SW 1271 (cell line): ENCODE measurements at places on chromosomes 2 and 18.

DNA sequence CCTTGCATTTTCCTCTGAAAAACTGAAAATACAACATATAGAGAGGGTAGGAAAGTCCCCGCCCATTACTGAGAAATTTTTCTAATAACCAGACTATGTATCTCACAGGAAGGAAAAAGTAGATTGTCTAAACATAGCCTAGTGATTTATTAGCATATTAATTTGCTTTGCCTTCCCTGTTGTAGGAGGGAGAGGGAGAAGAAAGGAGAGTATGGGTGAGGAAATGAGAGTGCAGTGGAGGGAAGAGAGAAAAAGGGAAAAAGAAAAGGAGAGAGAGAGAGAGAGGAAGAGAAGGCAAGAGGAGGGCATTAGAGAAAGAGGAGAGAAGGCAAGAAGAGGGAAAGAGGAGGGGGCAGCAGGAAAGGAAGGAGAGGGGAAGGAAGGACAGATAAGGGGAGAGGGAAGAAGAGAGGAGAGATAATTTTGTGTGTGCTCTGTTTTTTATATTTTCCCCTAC lies 3.6 kb upstream of the KYNU start:
- no peak for DNase-seq

GRCh38 chr18:11828786-11829432 lies 22.3 kb upstream of the CHMP1B start:
- no peak for DNase-seq

- no peak for DNase-seq
Observed at GRCh38 chr2:128236491-128237035, 82.1 kb downstream of the HS6ST1 start.

- no peak for DNase-seq
Observed at GRCh38 chr2:160582490-160583145, 89.0 kb upstream of the RBMS1 start.

DNA sequence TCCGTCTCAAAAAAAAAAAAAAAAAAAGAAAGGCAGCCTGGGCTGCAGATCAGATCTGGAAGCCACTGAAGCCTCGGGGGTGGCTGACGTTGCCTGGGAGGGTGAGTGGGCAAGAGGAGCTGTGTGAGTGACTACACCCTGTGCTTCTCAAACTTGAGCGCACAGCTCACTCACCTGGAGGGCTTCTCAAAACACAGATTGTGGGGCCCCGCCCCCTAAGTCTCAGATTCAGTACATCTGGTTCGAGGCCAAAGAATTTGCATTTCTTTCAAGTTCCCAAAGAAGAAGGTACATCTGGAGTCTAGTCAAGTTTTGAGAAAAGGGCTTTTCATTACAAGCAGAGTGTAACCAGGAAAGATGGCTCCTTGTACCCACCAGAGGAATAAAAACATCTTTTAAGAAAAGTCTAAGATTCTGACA lies 97.7 kb upstream of the CAB39 start:
- DNase-seq: no peak

- no peak for DNase-seq
Observed at GRCh38 chr2:275466-275865, 10.7 kb downstream of the ACP1 start.

GRCh38 chr2:42914314-42914713 lies 121.9 kb upstream of the HAAO start:
- DNase-seq: no peak

GRCh38 chr2:9686061-9686460 lies 55.3 kb upstream of the YWHAQ start:
- DNase-seq: no peak

DNA sequence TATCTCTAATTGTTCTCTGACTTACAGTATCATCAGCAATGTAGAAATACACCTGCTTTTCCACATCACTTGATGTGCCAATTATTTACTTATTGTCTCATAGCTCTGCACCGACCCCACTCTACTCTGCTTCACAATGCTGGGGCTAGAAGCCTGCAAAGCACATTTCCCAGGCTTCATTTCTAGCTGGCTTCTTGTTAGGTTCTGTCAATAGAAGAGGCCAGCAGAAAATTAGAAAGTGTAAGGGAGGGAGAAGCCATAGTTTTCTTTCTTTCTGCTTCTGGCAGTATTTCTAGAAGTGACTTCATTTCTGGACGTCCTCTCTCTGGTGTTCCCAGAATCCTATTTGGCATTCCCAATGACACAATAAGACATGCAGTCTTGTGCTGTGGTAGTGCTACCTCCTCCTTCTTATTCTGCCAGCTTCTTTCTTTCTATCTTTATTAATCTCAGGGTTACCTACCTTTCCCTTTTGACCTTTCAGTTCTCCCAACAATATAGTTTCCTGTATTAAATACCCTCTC lies 12.5 kb upstream of the TANC1 start:
- no peak for DNase-seq

GRCh38 chr2:201784563-201784962 lies 3.8 kb upstream of the ALS2 start:
- DNase-seq: no peak

DNA sequence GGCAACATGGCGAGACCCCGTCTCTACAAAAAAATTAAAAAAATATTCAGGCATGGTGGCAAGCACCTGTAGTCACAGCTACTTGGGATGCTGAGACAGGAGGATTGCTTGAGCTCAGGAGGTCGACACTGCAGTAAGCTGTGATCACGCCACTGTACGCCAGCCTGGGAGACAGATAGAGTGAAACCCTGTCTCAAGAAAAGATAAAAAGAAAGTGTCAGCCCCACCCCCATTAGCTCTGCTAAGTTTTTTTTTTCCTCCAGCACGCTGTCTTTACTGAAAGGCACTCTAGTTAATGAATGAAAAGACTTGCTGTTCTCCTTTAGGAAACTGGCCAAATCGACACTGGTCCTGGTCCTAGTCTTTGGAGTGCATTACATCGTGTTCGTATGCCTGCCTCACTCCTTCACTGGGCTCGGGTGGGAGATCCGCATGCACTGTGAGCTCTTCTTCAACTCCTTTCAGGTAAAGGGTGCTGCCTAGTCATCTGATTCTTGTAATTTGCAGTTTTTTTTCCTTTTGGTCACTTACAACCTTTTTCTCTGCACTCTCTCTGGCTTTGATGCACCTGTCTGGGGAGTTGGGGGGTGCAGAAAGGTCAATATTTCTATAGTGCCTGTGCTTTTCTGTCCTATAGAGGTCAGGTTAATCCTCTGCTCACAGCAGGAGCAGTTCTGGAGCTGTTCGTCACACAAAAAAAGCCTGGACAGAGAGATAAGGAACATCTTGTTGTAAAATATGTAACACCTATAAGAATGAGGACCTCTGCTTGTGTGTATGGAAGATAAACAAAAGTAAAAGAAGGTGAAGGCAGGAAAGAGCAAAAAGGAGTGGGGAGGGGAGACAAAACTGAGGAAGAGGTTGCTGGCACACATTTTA lies 82.3 kb downstream of the PTH2R start:
- no peak for DNase-seq

- DNase-seq: no peak
Observed at GRCh38 chr2:101109451-101110118, 41.6 kb downstream of the TBC1D8 start.

- no peak for DNase-seq
Observed at GRCh38 chr2:138842341-138842740, 62.2 kb upstream of the NXPH2 start.

- DNase-seq: no peak
Observed at GRCh38 chr2:132656266-132656975, 13.6 kb downstream of the LYPD1 start.

GRCh38 chr2:66137606-66138130 lies 297.3 kb upstream of the MEIS1 start:
- DNase-seq: no peak

- no peak for DNase-seq
Observed at GRCh38 chr2:170394641-170395387, 216.9 kb downstream of the MYO3B start.

DNA sequence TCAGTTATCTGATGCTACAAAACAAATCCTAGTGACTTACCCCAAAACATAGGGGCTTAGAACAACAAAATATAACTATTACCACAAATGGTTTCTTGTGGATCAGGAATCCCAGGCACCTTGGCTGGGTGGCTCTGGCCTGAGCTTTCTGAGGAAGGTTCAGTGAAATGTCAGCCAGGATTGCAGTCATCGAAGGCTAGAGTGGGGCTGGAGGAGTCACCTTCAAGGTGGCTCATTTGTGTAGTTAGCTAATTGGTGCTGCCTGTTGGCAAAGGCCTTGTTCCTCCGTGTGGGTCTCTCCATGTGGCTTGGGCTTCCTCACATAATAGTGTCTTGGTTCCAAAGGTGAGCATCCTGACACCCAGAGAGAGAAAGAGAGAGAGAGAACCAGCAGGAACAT lies 57.4 kb downstream of the COPS8 start:
- DNase-seq: no peak

- no peak for DNase-seq
Observed at GRCh38 chr18:59198215-59198614, 21.7 kb upstream of the GRP start.

GRCh38 chr18:41928581-41928980 lies 26.5 kb upstream of the PIK3C3 start:
- DNase-seq: no peak

DNA sequence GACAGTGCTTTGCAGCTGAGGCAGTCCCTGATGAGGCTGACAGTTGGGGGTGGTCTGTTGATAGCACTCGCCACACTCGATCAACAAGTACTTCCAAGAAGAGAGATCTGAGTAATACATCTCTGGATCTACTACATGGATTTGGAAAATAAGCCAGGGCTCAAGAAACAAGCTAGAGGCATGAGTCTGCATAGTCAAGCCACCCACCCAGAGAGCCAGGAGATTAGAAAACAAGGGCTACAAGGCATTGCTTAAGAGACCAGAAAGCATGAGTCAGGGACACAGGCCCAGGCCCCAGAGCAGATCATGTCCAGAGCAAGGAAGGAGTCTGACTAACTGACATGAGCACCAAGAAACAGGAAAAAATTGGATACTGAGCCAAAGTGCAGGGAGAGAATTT lies 196.9 kb upstream of the CWC22 start:
- no peak for DNase-seq

- no peak for DNase-seq
Observed at GRCh38 chr2:161824226-161824625, 200.0 kb downstream of the SLC4A10 start.

- DNase-seq: no peak
Observed at GRCh38 chr2:53724536-53724935, 43.1 kb upstream of the CHAC2 start.

DNA sequence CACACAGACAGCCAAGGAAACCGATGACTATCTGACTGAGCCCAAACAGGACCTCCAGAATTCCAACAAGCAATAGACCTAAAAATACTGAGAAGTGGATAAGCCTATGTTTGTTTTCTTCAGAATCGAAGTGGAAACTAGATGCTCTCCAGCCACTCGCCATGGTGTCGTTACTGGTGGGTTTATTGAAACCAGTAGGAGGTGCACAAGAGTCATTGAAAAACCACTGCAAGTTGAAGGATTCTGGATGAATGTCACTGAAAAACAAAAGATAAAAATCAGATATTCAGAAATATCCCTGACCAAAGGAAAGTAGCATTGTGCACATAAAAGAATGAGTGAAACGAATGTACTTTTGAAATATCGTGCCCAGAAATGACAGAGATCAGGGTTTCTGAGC lies 15.3 kb downstream of the TM4SF20 start:
- no peak for DNase-seq

DNA sequence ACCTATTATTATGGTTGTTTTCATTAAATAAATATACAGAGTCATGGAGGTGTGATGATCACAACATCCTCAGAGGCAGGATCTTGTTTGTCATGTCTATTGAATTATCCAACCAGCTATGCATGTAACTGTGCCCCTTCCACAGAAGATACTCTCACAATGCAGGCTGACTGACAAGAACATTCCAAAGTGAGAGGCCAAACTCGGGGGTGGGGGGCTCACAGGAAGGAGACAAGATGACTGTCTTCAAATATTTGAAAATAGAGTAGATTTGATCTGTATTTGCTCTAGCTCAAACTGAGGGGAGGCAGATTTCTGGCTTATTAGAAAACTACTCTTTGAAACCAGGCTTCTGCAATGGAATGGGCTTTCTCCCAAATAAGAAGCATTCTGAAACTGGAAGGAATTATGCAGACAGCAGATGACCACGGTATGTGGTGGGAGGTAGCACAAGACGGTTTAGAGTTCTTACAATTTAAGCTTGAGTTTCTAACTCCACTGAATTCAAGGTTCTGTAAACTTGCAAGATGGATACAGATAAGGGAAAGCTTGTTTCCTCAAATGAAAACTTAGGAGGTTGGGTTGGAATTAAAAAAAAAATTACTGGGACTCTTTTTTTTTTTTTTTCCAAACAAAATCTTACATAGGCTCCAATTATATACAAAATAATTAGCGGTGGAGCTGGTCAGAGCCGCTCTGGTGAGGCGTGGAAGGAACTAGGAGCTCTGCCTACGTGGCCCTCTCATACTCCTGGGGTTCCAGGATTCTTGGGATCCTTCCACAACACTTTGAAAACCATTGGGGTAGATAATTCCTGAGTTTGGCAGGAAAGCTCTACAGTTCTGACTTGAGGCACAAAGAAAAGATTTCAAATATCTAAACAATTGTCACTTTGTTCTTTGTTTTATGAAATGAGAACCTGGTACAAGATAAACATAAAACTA lies 79.3 kb downstream of the PLA2R1 start:
- no peak for DNase-seq

DNA sequence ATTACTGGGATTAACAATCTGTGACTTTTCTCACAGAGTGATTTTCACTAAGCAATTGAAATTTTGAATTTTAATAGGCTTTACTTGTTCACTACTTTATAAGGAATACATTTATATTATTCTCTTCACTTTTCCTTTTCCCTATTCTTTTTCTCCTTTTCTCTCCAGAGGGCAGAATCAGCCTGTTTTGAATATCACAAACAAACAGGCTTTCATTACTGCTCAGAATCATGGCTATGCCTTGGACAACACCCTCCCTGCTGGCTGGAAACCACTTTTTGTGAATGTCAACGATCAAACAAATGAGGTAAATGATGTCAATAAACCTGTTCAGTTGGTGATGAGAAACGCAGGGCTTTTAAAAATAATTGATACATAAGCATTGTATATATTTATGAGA lies 35.3 kb downstream of the CPS1 start:
- DNase-seq: no peak

- no peak for DNase-seq
Observed at GRCh38 chr2:207479198-207479785, 50.5 kb upstream of the CREB1 start.

DNA sequence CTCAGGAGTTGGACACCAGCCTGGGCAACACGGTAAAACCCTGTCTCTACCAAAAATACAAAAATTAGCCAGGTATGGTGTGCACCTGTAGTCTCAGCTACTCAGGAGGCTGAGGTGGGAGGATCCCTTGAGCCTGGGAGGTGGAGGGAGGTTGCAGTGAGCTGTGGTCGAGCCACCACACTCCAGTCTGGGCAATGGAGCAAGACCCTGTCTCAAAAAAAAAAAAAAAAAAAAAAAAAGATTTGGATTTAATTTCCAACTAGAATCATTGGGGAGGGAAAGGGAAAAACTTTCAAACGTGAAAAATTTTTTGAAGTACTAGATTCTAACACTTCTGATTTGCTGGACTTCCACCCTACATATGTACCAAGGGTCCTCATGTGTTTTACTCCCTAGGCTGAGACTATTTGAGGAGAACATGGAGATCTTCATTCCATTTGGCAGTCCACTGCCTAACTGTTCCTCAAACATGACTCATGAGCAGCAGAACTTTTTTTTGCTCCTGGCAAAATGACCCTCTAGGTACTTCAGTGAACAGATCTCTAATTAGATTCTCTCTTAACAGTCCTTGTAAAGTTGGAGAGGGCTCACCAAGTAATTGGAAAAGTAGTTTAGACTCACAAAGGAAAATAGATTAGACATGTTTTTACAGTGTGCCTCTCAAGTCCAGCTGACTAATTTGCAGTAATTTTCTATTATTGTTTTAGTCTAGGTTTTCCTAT lies 267.6 kb downstream of the METTL4 start:
- no peak for DNase-seq

GRCh38 chr18:55018602-55019001 lies 59.3 kb upstream of the CCDC68 start:
- no peak for DNase-seq
